CD4-positive, alpha-beta T cell treated with Interleukin-15 for 1 hour (primary cell): ENCODE measurements at places on chromosomes 11 and 22.
A peak's percentile ranks its signal among the peaks of the same experiment; 100 is the strongest.

- peak; percentile 51 for DNase-seq
Measured at GRCh38 chr11:116851626-116852025, 14.2 kb upstream of the APOA1 start.

DNA sequence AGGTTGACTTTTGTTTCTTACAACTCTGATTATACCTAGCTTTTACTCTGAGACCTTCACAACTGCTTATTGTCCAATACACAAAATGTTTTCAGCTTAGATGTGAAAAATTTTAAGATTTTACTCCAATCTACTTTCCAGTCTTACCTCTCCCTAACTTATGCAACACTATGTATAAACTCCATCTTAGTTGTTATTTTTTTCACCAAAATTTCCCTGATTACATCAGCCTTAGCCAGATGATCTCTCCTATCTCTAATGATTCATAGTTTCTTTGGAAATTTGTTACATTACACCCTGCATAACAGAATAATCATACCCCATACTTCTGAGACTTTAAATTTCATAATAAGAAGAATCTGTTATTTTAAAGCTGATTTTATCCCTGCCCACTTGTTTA lies 621.0 kb upstream of the ANO3 start:
- DNase-seq = no peak

DNA sequence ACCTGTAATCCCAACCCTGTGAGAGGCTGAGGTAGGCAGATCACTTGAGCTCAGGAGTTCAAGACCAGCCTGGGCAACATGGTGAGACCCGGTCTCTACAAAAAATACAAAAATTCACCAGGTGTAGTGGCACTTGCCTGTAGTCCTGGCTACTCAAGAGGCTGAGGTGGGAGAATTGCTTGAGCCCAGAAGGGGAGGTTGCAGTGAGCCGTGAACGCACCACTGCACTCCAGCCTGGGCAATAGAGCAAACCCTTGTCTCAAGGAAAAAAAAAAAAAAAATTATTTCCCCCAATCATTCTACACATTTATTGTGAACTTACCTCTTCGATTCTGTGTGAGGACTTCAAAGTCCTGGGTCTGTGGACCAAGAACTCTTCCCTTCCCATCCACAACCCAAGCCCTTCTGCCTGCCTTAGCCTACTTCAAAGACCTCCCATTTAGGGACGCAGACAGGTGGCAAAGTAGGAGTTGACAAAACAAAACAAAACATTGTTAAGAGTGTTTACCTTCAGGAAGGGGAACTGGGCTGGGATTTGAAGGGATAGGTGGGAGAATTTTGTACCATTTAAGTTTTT lies 3.8 kb upstream of the WEE1 start:
- DNase-seq = no peak

DNA sequence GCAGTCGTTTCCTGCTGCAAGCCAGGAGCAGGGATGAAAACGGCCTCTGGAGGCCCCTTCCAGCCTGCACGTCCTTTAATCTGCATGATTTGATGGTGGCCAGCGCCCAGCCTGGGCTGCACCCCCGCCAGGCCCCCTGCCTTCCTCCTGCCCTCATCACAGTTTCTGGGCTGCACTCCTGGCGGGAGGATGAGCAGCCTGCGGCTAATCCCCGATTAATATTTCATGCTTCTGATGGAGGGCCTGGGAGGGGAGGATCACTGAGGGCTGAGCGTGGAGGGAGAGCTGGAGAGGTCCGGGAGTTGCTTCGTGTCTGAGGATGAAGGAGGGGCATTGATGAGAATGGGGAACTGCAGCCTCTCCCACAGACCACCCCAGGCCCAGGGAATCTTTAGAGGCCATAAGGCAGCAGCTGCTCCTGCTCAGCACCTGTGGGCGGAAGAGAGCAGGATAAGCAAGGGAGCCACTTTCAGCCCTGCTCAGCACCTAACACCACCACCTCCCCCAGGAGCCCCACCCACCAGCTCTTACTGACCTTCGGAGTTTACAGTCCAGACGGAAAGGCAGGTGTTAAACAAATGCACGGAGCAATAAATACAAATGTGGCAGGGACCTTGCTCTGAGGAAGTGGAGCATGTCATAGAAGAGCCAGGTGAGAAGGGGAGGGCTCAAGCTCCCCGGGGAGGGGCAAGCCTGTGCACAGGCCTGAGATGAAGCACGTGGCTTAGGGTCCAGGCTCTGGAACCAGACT lies 135.0 kb upstream of the NECTIN1 start:
- no peak for DNase-seq

- no peak for DNase-seq
Measured at GRCh38 chr22:20114506-20115475, 1.1 kb upstream of the RANBP1 start.

DNA sequence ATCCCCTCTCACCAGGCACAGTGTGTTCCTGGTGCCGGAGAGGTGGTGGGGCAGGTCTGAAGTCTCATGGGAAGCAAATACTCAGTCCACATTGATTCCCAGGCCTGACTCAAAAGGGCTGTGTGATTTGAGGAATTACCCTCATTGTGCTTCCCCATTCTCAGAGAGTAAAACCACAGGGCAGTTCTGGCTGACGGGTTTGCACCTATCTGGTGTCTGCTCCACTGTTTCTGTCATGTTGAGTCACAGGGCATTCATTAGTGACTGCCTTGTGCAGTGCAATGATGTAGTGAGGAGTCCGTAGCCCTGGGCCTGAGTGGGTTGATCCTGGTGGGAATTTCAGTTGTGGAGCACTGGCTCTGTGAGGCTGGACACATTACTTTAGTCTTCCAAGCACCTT lies 85.2 kb upstream of the ARHGAP20 start:
- peak; percentile 55 for DNase-seq

GRCh38 chr11:9094420-9094819 lies 3.0 kb upstream of the SCUBE2 start:
- no peak for DNase-seq

GRCh38 chr11:35792148-35792845 lies 129.7 kb downstream of the TRIM44 start:
- no peak for DNase-seq

GRCh38 chr11:125192183-125192582 lies 27.6 kb downstream of the PKNOX2 start:
- no peak for DNase-seq

- DNase-seq = no peak
Measured at GRCh38 chr11:130721736-130722135, 194.5 kb downstream of the SNX19 start.

- no peak for DNase-seq
Measured at GRCh38 chr11:102177974-102178631, 67.9 kb downstream of the YAP1 start.

- DNase-seq = no peak
Measured at GRCh38 chr11:131665344-131665968, 295.0 kb downstream of the NTM start.

- DNase-seq = no peak
Measured at GRCh38 chr11:118552341-118552740, 13.4 kb downstream of the IFT46 start.

DNA sequence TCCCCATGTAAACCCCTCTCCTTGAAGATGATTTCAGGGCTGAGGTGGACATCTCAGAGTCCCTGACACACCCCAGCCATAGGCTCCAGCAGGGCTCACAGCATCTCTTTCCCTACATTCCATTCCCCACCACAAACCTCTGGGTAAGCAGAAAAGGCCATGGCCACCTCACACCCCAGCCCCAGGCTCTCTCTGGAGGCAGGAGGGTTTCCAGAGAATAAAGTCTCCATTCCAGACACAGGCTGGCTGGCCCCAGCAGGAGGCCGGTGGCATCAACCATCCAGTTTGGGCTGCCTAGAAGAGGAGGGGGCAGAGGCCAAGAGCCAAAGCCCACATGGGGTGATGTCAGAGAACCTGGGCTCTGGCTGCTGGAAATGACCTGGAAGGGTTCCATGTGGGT lies 61.4 kb downstream of the TP53I11 start:
- no peak for DNase-seq

- no peak for DNase-seq
Measured at GRCh38 chr11:59226396-59226795, 13.7 kb upstream of the MPEG1 start.

DNA sequence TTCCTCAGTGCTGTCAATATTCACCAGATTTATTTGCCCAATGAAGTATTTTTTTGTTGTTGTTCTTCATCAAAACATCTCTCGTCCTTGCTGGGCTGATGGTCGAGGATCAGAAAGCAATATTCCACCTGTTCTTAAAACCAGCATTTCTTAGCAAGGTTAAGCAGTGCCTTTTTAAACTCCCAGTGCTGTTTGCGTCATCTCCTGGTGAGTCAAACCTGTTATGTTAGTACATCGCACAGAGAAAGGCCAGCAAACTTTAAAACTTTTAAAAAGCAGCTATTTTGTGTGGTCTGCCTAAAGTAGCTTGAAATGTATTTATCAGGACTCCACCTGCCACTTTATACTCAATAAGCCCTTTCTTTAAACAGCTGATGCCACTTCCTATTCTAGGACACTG lies 802.0 kb downstream of the KCNA4 start:
- no peak for DNase-seq

GRCh38 chr22:41969110-41969646 lies at the start of gene SEPTIN3:
Gene SEPTIN3 (plus strand): TSS chr22:41969443. CDS start chr22:41971493, 2,050 bp downstream.
- no peak for DNase-seq

- no peak for DNase-seq
Measured at GRCh38 chr11:67696998-67697397, 22.6 kb upstream of the ALDH3B2 start.

GRCh38 chr11:57511741-57512430 lies 3.6 kb downstream of the SLC43A1 start:
- DNase-seq = no peak

GRCh38 chr22:39908737-39909136 lies 7.9 kb downstream of the GRAP2 start:
- DNase-seq = peak; percentile 29

DNA sequence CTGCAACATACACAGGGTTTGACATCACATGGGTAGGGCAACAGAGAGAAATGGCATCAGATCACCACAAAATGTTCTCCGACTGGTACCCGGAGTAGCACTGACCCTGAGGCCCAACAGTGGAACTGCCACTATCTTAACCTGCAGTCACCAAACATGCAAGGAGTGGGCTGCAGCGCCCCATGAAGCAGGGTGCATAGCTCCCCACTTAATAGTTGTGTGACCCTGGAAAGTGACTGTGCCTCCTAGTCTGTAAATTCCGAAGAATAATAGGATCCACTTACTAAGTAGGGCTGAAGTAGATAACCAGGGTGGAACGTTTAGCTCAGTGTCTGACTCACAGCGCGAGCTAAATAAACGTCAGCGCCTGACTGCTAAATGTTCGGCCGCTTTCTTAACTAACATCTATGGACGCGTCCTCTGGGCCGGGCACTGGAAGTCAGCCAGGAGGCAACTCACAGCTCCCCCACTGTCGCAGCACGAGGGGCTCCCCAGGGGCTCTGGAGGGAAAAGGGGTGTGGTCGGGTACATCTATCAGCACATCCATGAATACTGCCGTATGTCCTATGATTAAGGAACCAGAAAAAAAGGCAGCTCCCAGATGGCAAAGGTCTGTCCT lies 777 bp downstream of the LTO1 start:
- DNase-seq = no peak

- DNase-seq = peak; percentile 74
Measured at GRCh38 chr22:46563381-46564083, 26.1 kb upstream of the CELSR1 start.

DNA sequence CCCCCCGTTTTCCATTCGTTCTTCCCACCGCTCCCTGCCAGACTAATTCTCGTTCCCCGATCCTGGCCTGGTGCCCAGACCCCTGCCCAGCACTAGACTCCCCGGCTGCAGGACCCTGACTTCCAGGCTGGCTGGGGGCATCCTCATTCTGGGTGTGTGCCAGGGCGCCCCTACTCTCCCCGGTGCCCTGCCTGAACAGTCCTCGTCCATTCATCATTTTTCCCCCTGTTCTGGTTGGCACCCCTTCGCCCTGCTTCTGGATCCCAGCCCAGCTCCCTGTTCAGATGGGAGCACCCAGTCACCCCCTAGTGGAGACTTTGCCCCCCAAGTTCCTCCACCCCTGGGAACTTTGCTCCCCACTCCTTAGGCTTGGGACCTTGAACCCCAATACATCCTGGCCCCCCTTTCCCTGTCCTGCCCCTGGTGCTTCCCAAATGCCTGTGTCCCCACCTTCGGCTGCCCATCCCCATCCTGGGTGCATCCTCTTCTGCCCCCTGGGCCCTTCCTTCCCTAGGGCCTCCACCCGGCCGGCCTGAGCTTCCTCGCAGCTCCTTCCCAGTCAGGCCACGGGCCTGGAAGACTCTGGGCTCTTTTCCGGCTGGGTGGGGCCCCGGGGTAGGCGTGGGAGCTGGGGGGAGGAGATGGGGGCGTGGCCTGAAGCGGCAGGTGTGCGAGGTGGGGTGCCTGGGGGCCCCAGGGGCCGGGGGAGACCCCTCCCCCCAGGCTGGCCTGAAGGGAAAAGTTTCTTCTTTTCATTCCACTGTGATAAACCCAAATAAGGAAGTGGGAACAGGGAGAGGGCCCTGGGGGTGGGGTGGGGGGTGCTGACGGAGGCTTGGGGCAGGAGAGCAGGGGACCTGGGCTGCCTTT lies 908 bp downstream of the PLCB3 start:
- DNase-seq = no peak

GRCh38 chr11:122516686-122517085 lies 138.8 kb upstream of the UBASH3B start:
- no peak for DNase-seq

- DNase-seq = no peak
Measured at GRCh38 chr11:102807921-102808320, 10.0 kb upstream of the MMP1 start.

- DNase-seq = no peak
Measured at GRCh38 chr11:134558916-134559601, 147.0 kb upstream of the B3GAT1 start.

DNA sequence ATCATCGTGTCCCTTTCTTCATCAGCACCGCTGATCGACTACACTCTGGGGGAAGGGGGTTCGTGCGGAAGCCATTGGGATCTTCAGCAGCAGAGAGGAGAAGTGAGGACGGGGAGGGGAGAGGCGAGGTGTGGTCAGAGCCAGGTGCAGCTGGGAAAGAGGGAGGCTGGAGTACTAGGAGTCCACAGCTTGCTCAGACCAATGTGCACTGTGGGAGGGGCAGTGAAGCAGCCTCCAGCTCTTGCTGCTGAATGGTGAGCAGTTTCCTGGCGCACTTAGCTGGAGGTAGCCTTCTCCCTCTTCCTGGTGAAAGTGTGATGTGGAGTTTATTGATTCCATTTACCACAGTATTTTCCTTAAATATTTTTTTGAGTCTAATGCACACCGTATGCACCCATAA lies 99.0 kb upstream of the NECTIN1 start:
- no peak for DNase-seq

GRCh38 chr11:34787895-34788294 lies 128.3 kb downstream of the APIP start:
- no peak for DNase-seq

- no peak for DNase-seq
Measured at GRCh38 chr11:70644343-70645060, 246.2 kb downstream of the CTTN start.

DNA sequence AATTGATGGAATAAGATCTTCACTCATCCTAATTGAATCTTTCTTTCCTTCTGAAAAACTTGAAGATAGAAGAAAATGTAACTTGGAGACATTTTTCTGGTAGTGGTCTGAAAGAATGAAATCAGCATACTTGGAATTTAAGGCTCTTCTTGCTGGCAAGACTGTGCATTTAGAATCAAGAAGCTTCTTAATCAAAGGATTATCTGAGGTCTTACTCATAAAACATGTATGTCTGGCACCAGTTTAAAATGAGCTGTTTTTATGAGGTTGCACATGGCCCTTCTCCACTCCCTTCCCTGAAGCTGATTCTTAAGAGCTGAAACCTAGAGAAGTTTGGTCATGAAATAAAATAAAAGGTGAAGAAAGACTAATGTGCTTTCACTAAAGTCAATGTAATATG lies 77.3 kb downstream of the ARHGEF12 start:
- no peak for DNase-seq
